A549 treated with Hydrocortisone at 1 μM for 4 hours (cell line): ENCODE measurements at places on chromosomes 5 and 9. TPM values are rescaled to one million over a fixed set of nuclear protein-coding genes. Genes with fewer than 3 reads are reported as not detected.

The LHX3 gene
- total RNA-seq = 0.03 to 0.16 TPM (median 0.10 TPM) in 4 of 5 replicates, not detected in the other

The FAM221B gene
- not detected in 5 replicates for total RNA-seq

The CRHBP gene
- total RNA-seq = 0.16 to 0.38 TPM (median 0.32 TPM) in 3 of 5 replicates, not detected in the others

The CARTPT gene
- not detected in 5 replicates for total RNA-seq

The GLDC gene
- 12.6 to 16.1 TPM (median 13.0 TPM) in 5 replicates for total RNA-seq

The BHMT2 gene
- not detected in 5 replicates for total RNA-seq

The TAS2R1 gene
- not detected in 5 replicates for total RNA-seq

The OXCT1 gene
- total RNA-seq = 2.2 to 3.5 TPM (median 2.6 TPM) in 5 replicates

The MSX2 gene
- total RNA-seq = 3.1 to 5.0 TPM (median 4.3 TPM) in 5 replicates

The C1QTNF3 gene
- 0.09 to 0.39 TPM (median 0.25 TPM) in 5 replicates for total RNA-seq

The GPR150 gene
- total RNA-seq = 0.06 to 0.23 TPM (median 0.16 TPM) in 5 replicates

The EMB gene
- 4.4 to 7.6 TPM (median 6.4 TPM) in 5 replicates for total RNA-seq

The POU5F2 gene
- 0.01 TPM in 1 of 5 replicates, not detected in the others for total RNA-seq

The CDX1 gene
- total RNA-seq = not detected in 5 replicates

The CDH6 gene
- 0.08 to 0.13 TPM (median 0.09 TPM) in 4 of 5 replicates, not detected in the other for total RNA-seq

The CNOT8 gene
- 31.2 to 38.6 TPM (median 35.6 TPM) in 5 replicates for total RNA-seq

The SLC34A1 gene
- total RNA-seq = not detected in 5 replicates

The IFNA2 gene
- total RNA-seq = not detected in 5 replicates

The SEMA6A gene
- 0.07 to 0.18 TPM (median 0.15 TPM) in 5 replicates for total RNA-seq

The ITK gene
- 0.06 to 0.18 TPM (median 0.12 TPM) in 4 of 5 replicates, not detected in the other for total RNA-seq

The ARHGEF37 gene
- total RNA-seq = 1.9 to 2.8 TPM (median 2.5 TPM) in 5 replicates

The GRIN3A gene
- not detected in 5 replicates for total RNA-seq

The EQTN gene
- total RNA-seq = not detected in 5 replicates

The CNTNAP3 gene
- 8.3 to 10.1 TPM (median 9.8 TPM) in 5 replicates for total RNA-seq

The ATP10B gene
- total RNA-seq = not detected in 5 replicates

The ADRB2 gene
- total RNA-seq = 0.97 to 1.6 TPM (median 1.0 TPM) in 5 replicates

The SLC22A4 gene
- 4.9 to 6.4 TPM (median 6.0 TPM) in 5 replicates for total RNA-seq

The BTNL8 gene
- not detected in 5 replicates for total RNA-seq

The ALDH1A1 gene
- total RNA-seq = 4,480 to 7,218 TPM (median 5,416 TPM) in 5 replicates

The ERCC6L2 gene
- total RNA-seq = 9.1 to 15.6 TPM (median 11.8 TPM) in 5 replicates

The CA9 gene
- 4.3 to 7.6 TPM (median 7.1 TPM) in 5 replicates for total RNA-seq

The OR1J4 gene
- total RNA-seq = not detected in 5 replicates

The GOLM1 gene
- 102 to 122 TPM (median 109 TPM) in 5 replicates for total RNA-seq
